ENCODE measurements at places on chromosomes 13 and 19.

DNA sequence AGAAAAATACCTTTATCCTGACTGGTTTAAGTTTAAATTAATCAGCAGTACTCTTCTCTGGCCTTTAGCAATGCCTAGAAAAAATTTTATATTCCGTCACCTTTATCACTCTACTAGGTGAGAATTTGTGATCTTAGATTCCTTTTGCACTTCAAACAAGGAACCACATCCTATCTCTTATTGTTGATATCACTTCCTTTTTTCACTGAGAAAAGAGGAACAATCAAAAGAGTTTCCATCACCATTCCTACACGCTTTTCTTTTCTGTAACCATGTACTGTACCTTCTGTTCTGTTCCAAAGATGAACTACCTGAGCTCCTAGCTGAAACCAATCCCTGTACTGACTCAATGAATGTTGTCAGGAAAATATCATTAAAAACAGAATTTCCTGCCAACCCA lies 1379.0 kb upstream of the MIR17HG start:
- no peak for DNase-seq

- no peak for DNase-seq
Measured at GRCh38 chr13:111874981-111875380, 192.0 kb upstream of the SOX1 start.

GRCh38 chr19:12788682-12789097 lies 2.6 kb upstream of the JUNB start:
- DNase-seq: peak; percentile 68

DNA sequence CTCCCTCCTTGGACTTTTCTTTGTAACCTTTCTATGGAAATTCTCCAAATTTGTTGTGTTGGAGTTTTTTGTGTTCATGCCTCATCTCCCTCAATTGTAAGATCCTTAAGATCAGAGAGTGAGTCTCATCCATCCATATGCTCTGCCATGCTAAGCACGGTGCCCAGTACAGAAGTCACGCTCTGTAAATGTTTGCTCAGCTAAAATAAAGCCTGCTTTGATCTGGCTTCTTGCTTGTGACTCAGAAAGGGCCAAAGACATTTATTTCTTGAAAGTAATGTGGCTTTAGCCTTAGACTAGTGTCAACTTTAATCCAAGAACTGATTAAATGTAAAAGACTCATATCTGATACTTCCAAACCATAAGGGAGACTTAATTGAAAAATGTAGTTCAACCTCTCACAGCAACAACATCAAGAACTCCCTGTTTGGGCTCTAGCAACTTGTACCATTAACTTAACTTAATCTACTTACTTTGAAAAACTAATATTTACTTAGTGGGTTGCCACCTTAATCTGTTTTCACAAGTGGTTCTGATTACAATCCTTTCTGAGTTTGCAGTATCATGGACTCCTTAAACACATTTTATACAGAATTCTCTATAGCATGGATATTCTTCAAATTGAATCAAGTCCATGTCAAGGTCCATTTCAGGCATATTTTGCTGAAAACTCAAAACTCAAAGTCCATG lies 100.2 kb downstream of the KL start:
- no peak for DNase-seq

DNA sequence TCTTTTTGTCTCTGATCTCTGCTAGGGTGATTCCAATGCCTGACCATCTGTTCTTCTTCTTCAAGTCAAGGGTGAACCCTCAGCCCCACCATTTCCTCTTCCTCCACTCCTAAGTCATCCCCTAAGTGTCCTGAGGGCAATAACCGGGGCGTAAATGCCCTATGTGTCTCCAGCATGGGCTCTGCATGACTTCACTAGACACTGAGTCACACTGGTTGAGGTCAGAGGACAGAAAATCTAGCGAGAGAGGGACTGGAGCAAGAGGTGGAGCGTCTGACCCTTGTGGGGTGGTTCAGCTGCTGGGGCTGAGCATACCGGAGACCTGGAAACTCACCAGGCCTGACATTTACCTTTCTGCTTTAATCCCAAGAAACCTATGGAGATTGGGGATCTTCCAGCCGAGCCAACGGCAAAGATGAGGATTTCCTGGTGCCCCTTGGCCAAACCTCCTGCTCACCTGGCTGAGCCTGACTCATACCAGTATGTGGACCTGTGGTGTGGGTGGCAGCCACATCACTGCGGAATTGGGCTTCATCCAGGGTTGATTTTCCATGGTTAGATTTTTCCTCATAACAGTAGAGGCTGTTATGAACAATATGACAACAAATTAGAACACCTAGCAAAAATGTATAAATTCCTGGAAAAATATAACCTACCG lies 26.9 kb downstream of the SCGB2B2 start:
- no peak for DNase-seq

DNA sequence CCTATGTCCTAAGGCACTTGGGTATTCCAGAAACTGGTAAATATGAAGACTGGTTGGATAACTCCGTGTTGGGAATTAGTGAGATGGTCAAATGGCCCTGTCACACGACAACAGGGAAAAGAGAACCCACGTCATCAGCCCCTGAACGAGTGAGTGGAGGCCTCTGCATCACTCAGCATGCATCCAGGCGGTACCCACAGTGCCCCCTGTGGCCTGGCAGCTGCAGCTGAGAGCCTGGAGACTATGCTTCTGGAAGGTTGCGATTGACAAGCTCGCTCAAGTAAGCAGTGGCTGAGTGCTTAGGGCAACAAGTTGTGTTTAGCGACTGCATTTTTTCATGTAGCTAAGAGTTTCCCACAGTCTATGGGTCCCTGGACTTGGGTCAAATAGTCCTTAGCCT lies 55.9 kb downstream of the COL4A2 start:
- no peak for DNase-seq

DNA sequence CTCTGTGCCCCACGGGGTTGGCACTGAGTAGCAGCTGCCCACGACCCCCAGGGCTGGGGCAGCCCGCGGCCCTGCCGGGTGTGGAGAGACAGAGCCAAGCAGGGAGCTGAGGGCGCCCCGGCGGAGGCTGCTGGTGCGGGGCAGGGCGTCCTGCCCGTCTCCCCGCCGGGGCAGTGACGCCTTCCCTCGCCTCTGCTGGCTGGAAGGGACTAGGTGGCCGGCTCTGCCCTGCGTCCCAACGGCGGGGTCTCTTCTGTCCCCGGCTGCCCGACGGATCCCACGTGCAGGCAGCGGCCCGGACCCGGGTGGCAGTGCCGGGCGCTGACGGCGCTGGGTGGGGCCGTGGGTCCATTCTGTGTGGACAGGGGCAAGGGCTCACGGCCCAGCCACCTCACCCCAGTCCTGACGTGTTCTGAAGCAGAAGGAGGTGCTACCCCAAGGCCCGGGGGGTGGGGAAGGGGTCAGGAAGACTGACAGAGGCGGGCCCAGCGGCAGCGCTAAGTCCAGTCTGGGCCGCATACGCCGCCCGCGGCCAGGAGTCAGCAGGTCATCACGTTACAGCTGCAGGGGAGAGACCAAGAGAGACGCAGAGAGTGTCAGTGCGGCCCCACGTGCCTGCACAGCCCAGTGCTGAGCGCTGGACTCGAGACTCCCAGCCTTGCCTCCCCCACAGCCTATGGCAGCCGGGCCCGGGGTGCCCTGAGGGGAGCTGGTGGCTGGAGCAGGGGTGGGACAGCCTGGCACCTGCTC lies 15.1 kb upstream of the PLPP2 start:
- no peak for DNase-seq

- no peak for DNase-seq
Measured at GRCh38 chr19:55473225-55474012, 3.0 kb upstream of the ZNF628 start.

DNA sequence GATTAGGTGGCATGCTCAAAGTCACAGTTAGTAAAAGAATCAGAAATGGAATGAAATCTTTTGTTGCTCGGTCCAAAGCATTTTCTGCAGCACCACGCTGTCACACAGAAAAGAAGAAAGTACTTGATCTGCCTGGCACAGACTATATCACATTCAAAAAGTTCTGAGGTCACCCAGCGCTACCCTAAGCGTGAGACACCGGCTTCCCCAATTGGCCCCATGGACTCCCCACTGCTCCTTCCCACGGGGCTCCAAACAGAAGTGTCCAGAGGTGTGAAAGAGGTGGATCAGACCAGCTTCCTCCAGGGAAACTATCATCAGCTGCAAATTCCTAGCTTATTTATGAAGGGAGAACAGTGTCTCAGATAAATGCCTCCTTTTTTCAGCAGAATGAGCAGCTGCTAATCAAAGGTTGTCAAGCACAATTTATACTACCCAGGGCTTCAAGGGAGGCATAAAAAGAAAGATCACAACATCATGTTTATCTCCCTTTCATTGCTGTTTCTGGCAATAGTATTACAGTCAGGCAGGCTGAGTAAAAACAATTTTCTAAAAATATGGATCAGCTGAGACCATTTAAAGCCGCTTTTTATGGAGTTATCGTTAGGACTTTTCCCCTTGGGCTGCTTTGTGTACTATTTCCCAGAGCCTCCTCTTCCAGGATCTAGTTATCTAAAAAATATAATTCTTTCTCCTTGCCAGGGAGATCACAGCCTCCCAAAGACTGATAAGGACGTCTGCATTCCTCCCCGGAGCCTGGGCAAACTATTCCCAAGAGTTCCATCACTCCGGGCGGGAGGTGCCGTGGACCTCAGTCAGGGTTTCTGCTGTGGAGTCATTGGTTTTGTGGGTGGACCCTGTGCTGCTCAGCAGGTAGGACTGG lies 208.0 kb downstream of the LHFPL6 start:
- no peak for DNase-seq

DNA sequence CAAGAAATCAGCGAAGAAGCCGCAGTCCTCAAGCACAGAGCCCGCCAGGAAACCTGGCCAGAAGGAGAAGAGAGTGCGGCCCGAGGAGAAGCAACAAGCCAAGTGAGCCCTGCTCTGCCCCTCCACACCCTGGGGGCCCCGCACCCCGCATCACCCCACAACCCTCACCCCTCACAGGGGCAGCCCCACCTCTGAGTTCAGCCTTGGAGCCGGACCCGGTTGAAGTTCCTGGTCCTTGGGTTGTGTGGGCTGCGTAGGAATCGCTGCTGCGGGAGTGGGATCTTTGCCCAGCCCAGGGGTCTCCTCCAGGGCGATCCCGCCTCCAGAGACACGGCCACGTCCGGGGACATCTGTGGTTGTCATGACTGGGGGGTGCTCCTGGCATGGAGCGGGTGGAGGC lies 22.0 kb downstream of the PLIN4 start:
- DNase-seq: no peak

DNA sequence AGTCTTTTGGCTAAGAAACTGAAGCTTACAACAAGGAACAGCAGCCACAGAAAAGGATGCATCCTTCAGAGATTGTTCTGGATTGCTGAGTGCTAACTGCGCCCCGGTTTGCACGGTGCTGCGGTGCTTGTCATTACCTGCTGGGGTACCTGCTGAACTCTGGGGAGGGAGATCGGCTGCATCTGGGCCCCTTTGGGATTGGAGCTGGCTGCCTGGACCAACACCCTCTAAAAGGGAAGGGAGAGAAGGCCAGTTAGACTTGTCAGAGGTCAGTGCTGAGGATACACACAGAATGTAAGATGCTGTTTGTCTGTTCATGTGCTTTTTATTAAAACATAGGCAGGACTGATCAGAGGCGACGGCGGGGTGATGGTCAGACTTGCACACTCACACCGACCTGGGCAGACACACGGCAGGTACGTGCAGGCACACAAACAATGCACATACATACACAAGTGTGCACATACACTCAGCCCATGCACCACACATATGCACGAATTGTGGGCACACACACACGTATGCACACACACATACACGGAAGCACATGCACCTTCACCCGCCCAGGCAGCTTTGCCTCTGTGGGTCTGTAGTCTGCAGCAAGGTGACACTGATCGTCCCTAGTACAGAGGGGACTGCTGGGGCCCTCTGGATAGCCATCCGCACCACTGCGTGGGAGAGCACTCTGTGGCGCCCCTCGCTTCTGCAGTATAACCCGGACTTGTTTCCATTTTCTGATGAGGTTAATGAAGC lies 66.1 kb downstream of the RFX2 start:
- DNase-seq: no peak

DNA sequence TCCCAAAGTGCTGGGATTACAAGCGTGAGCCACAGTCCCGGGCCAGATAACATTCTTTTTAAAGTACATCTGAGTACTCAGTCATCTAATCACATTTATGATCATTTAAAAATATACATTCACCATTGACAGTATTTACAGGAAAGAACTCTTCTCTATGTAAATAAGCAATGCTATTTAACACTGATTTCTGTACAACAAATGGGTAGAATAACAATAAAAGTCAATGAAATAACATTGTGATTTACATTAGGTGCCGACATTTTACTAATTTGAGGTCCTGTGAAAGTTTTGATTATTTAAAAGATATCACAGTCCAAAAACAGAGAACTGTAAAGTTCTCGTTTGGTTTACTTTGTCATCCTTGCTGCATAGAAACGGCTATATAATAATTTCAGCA lies 1763.7 kb downstream of the SLITRK1 start:
- no peak for DNase-seq
